ENCODE measurements at places on chromosomes 12 and 14.
A peak's percentile ranks its signal among the peaks of the same experiment; 100 is the strongest.

GRCh38 chr14:92074555-92074954 lies 31.8 kb downstream of the ATXN3 start:
- no peak for DNase-seq

DNA sequence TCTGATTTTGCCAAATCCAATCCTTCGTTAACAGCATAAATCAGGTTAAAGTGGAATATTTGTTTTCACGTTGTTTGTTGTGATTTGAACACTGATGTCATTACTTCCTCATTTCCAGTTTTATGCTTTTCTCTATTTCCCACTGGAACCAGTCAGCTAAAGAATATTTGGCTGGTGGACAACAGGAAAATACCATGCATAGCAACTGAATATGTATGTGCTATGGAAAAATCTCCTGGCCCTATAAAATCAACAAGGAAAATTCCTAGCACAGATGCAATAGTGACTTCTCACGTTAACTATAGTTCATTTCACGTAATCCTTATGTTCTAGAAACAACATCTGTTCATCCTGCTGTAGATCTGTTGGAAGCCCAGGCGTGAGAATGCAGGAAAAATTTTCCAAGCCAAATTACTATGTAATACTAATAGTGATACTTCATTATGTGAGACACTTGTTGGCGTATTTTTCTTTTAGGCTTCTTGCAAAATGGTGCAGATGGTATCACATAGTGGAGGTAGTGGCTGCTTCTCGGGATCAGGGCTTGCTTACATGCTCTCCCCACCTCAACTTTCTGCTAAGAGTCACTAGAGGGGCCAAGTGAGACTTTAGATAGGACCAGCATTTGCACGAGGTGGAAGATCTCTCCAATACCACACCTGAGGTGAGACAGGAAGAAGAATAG lies 86.3 kb upstream of the USP44 start:
- DNase-seq = no peak

DNA sequence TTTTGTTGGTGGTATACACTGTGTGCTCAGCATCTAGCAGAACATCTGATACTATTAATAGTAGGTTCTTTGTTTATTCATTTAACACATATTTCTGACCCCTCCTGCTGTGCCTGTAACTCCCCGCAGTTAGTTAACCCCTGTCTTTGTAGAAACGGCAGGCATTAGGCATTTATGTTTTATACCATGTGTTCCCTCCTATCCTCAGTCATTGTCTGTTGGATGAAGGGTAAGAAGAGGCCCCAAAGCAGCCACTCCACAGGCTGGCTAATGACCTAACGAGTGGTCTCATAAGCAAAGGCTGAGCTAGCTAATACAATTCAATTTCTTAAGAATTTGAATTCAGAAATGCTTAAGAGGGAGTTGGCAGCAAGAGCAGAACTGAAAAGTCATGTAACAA lies 170.8 kb downstream of the TMX1 start:
- no peak for DNase-seq

DNA sequence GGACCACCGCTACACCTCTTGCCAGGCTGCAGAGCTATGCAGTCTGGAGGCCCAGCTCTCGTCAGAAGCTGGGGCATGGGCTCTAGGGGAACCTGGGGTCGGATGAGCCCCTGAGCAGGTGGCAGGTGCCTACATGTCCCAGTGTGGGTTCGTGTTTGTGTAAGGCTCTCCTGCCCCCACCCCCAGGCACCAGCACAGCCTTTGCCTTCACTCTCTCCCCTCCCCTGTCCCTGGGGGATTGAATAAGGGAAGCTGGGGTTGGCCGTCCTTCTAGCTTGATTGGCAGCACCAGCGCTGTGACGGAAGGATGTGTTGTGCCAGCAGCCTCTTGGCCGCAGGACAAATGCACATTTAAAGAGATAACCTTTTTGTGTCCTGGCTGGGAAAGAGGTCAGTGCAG lies 34.8 kb upstream of the TSPAN9 start:
- DNase-seq = no peak

DNA sequence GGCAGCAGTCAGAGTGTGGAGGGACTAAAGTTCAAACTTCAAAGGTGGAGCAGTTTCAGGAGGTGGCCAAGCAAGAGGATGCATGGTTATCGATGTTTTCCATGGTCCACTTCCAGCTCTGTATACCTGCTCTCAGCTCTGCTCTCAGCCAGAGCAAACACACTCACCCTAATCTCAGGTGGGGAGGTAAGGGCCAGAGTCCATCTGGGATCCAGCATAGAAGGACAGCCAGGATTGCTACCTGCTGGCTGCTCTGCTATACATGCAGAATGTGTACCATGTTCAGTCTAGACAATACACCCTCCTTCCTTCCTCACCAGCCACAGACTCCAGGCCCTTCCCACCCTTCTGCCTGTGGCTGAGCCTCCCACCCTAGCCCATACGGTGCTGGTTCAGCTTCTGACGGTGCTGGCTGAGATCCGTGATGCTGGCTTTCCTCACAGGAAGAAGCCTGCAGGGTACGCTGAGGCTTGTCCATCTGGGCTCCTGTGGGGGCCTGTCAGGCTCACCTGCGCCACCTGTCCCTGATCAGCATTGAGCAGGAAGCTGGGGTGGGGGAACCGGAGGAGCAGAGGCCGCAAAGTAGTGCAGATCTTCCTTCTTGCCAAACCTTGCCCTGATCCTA lies 2.4 kb downstream of the CBLN3 start:
- no peak for DNase-seq

DNA sequence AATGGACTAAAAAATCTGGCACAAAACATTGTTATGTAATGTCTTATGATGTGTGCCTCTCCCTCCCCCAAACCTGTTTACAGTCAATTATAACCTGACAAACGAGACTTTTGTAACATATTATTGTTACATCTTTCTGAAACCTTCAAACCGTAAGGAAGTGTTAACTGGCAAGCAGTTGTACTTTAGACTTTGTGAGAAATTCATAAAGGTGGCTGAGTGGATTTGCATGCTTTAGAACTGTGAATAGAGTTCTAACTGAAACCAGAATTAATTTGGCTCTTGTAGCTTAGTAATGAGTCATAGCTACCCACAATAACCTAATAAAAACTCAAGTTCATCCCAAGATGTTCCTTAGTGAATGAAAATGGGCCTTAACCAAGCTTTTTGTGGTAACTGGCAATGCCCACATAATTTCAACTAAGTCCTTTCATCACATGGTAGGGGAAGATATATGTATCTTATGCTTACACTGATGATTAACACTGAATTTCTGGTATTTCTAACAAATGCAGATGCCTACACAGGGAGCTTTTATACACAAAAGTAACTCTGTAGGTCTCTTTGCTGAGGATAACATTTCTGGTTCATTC lies 29.7 kb downstream of the RAD9B start:
- DNase-seq = no peak

GRCh38 chr12:92470608-92471021 lies 232.2 kb upstream of the PLEKHG7 start:
- DNase-seq = peak; percentile 5

DNA sequence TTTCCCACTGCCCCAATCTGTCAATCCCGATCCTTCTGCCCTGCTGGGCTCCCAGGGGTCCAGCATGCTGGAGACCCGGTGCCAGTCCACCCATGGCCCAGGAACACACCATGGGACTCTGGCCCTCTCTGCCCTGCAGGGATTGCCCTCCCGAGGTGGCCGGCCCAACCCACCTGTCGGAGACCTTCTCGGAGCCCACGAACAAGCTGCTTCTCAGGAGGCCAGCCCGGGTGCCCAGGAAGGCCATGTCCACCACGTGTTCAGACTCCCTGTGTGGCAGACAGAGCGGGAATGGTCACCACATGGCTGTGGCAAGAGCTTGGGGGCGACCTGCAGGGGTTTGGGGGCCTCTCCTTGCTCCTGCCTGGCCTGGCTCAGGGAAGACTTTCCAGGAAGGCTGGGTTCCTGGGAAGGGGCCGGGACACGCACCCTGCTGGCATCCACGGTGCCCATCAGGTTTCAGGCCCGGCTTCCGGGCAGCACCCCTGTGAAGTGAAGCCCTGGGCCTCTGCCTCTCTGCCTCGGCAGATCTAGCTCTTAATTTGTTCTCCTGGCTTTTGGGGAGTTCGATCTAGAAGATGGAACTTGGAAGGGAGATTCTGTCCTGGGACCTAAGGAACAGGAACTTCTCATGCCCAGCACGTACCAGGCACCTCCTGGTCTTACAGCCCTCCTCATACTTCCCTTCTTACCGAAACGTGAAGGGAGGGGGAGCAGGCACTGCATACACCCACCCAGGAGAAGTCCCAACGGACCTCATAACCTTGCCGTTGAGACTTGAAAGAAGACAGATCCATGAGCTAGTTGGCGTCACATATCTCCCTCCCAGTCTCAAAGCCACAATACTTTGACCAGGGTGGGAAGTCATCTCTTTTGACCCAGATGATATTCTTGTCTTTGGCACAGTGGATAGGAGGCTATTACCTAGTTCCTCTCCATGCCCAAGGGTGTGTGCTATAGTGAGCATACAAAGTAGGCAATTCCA lies 26.3 kb downstream of the LRTM2 start:
- no peak for DNase-seq

DNA sequence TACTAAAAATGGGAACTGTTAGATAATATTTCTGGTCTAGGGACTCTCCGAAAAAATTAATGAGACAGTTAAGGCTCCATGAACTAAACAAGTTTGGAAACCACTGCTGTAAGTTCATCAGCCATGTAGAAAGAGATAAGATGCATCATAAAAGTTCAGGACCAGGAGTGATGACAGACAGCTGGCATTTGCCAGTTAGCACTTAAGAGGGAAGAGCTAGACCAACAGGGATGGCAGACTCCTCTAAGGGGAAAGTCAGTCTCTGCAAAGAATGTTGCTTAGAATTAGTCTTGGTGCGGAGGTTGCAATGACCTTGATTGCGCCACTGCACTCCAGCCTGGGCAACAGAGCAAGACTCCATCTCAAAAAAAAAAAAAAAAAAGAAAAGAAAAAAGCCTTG lies 129.4 kb downstream of the SYNE2 start:
- DNase-seq = no peak

DNA sequence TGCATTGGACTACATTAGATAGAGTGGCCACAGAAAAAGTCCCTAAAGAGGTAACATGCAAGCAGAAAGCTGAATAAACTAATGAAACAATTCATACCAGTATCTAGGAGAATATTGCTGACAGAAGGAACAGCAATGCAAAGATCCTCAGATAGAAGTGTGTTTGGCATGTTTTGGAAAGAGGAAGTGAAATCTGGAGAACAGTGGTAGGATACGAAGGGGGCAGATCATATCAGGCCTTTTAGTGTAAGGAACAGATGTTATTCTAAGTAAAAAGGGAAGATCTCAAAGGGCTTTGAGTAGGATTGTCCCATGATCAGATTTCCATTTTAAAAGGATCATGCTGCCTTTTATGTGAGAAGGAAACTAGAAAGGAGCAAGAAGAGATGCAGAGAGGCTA lies 342.9 kb downstream of the PAWR start:
- no peak for DNase-seq
